ENCODE measurements at places on chromosomes 12 and 14.

DNA sequence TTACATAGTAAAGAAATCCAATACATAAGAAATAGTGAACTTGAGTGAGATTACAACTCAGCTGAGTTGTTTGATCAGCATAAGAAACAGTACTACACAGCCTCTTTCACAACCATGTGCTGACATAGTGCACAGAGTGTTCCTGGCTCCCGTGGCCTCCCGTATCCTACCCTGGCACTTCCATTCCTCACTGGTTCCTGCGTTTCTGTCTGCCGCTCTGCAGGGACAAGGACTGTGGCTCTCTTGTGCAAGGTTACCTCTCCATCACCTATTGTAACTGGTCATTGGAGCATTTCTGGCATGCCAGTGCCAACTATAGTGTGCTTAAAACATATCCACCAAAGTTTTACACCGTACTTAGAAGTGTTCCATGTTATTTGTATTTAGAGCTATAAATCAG is 46.3 kb upstream of the PCED1B start:
- no peak for DNase-seq

DNA sequence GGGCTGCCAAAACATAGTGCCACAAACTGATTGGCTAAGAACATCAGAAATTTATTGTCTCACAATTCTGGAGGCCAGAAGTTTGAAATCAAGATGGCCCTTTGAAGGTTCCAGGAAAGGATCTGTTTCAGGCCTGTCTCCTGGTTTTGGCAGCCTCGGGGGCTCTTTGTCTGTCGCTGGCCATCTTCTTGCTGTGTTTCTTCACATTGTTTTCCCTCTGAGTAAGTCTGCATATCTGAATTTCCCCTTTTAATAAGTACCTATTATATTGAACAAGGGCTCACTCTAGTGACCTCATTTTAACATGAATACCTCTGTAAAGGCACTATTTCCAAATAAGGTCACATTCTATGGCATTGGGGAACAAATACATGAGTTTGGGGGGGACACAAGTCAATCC is 467.1 kb upstream of the MGAT4C start:
- DNase-seq: no peak

- no peak for DNase-seq
Measured at GRCh38 chr12:104426926-104427546, 29.7 kb upstream of the CHST11 start.

DNA sequence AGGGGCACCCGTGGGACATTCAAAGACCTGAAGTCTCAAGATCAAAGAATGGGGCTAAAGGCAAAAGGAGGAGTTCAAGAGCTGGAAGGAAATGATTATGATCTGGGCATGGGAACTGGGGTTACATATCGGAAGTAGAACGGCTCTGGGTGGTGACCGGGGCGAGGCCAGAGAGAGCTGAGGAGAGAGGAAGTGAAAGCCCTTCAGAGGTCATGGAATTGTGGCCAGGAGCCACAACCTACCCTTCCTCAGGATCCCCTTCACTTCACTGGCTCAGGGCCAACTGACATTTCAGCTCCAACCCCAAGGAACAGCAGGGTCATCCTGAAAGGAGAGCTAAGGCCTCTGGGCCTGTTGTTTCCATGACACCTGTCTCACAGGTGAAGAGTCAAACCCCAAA is 57.8 kb downstream of the GALNT16 start:
- DNase-seq: no peak

- DNase-seq: no peak
Measured at GRCh38 chr12:4143896-4144295, 129.7 kb upstream of the CCND2 start.

GRCh38 chr14:90177539-90178189 is 78.7 kb upstream of the PSMC1 start:
- DNase-seq: no peak

DNA sequence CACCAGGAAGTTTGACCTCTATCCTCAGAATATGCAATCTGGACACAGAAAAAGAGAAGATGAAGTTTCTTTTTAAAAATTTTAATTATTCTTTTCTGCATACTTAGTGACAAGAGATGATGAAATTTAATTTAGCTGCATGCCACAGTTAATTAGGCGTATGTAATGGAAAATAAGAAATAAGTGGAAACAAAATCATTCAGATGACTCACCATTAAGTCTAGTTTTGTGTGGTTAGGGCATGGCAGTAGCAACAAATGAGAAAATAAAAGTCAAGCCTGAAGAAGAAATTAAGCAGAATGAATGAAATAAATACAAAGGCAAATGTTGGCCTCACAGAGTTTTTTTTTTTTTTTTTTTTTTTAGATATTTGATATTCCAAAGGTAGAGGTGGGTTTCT is 30.9 kb upstream of the KLRD1 start:
- DNase-seq: no peak

- no peak for DNase-seq
Measured at GRCh38 chr12:118467641-118468305, 91.4 kb downstream of the SUDS3 start.

DNA sequence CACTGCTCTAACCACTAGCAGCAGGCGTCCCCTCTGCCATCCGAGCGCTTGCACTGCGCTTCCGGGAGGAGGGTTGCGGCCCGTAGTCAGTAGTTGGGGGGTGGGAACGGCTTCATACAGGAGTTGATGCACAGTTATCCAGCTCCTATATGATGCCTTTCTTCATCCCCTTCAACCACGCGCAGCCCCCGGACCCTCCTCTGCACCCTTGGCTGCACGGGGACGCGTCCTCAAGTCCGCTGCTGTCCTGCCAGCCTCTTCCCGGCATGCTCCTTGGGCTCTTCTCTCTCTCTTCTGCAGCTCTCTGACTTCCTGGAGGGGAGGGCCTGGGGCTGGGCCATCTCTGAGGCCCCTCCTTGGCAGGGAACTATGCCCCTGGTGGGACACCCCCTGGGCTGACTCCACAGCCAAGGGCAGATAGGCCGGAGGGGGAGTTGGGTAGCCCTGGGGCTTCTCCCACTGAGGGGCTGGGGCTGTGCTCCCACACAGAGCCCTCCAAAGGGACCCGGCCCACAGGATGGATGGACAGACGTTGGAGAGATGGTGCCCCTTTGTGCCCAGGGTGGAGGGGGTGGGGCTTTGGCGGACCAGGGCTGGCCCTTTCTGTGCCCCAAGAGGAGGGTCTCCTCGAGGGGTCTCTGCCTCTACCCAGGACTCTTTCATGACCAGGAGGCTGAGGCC is 29.0 kb downstream of the RTL1 start:
- no peak for DNase-seq

DNA sequence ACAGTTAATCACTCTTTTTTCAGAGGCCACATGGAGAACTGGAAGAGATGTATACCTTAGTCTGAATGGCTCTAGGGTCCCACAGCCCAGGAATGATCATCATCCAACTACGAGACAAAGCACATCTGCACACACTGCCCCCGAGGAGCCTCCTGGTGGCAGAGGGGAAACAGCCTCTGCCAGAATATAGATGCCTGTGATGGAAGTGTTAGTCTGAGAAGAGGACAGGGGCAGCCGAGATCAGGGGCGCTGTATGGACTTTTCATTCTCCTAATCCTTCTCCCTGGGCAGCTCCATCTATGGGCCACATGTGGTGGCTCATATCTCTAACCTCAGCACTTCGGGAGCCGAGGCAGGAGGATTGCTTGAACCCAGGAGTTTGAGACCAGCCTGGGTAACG is 82.8 kb upstream of the CAPRIN2 start:
- no peak for DNase-seq

GRCh38 chr12:124742678-124743077 is 121.0 kb downstream of the SCARB1 start:
- no peak for DNase-seq

- no peak for DNase-seq
Measured at GRCh38 chr12:68225576-68226476, at the start of gene IL26. TSS of gene IL26 (minus strand) at chr12:68225810. CDS start at chr12:68225756, 54 bp downstream.

- DNase-seq: no peak
Measured at GRCh38 chr14:79549515-79549914, 661.8 kb downstream of the DIO2 start.

GRCh38 chr14:23551266-23552028 is at the start of gene ZFHX2:
TSS of gene ZFHX2 (minus strand) at chr14:23551765. CDS start at chr14:23535325, 16,440 bp downstream.
- DNase-seq: peak; percentile 55

DNA sequence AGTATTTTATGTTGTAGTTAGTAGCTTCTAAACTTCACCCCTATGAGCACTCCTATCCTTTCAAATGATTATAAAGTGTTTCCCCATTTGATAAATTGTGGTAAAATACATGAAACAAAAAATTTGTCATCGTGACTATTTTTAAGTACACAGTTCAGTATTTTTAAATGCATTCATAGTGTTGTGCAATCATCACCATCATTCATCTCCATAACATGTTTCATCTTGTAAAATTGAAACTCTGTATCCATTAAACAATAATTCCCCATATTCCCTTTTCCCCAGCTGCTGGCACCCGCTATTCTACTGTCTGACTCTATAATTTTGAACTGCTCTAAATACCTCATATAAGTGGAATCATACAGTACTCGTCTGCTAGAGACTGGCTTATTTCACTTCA is 52.5 kb downstream of the ATP23 start:
- no peak for DNase-seq

DNA sequence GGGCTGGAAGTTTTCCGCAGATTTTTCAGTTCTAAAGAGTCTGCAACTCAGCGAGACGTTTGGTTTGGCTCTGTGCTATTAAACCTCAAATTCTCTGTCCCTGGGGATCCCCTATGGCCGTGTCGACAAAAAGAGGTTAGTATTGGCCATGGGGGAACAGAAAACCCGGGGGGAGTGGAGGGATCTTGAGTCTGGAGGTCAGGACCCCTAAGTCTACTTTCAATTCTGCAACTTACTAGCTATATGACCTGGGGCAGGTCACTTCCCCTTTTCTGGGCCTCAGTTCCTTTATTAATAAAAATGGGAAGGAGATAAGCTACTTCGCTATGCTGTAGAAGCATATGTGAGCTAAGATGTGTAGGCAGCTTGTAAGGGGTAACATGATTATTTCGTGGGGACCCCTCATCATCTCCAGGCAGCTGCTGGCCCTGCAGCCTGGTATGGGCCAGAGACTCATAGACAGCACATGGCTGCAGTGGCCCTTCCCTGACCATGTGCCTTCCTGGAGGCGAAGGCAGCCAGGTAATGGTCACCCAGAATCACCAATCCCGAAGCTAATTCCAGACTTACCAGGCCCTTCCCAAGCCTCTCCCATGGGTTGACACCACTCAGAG is 8.6 kb downstream of the ASB2 start:
- DNase-seq: no peak

DNA sequence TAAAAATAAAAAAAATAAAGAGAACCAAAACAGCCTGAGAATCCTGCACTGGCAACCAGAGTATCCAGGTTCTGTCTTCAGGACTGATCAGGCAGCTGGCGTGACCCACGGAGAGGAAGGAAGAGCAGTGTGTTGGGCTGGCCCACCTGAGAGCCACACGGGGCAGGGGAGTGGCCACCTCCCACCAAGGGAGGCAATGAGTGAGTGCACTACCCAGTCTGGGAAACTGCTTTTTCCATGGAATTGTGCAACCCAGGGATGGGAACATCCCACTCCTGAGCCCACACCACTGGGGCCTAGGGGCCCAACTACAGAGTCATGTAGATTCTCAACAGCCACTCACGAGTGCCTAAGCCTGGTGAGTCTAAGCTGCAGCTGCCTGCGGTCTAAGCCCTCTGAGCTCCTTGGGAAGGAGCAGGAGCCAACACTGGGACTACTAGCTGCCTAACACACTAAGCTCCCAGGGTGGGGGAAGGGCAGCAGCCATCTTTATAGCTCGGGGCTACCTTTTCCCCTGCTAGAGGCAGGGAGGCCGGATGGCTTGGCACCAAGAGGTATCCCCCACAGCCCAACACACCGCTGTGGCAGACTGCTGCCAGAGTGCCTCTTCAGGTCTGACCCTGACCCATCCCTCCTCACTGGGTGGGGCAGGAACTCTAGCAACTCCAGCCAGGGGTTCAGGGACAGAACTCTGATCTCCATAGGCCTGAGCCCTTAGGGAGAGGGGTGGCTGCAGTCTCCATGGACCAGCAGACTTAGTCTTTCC is 610.9 kb downstream of the RERGL start:
- no peak for DNase-seq

GRCh38 chr12:62799766-62800406 is 135.1 kb downstream of the PPM1H start:
- DNase-seq: no peak

GRCh38 chr12:45205165-45205825 is 10.6 kb upstream of the ANO6 start:
- no peak for DNase-seq

DNA sequence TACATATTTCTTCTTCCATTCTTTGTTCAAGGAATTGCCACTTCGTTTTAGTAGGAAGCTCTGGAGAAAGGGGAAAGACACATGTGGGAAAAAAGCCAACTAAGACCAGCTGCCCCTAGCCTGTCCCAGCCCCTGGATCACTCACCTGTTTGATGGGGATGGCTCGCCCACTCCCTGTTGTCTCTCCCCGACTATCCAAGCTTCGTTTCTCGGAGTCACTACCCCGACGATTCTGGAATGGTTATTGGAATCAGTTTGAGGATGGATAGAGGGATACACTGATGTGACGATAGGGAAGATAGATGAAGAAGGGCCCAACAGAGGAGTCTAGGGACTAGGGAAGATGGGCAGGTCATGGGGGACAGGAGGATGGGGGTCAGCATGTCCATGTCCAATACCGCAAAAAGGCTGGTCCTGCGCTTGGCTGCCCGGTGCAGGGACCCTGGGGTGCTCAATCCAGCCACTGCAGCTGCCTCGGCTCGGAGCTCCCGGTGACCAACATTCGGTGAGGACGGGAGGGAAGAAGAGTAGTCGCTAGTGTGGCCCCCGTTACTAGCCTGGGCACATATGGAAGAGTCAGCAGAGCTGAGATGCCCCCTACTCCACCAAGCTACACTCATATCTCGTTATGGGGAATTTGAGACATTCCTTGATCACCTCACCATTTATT is 7.0 kb downstream of the AGAP2 start:
- DNase-seq: no peak

GRCh38 chr12:130479401-130480125 is 141.9 kb downstream of the PIWIL1 start:
- no peak for DNase-seq

GRCh38 chr12:30853561-30854133 is 72.9 kb upstream of the TSPAN11 start:
- DNase-seq: no peak

DNA sequence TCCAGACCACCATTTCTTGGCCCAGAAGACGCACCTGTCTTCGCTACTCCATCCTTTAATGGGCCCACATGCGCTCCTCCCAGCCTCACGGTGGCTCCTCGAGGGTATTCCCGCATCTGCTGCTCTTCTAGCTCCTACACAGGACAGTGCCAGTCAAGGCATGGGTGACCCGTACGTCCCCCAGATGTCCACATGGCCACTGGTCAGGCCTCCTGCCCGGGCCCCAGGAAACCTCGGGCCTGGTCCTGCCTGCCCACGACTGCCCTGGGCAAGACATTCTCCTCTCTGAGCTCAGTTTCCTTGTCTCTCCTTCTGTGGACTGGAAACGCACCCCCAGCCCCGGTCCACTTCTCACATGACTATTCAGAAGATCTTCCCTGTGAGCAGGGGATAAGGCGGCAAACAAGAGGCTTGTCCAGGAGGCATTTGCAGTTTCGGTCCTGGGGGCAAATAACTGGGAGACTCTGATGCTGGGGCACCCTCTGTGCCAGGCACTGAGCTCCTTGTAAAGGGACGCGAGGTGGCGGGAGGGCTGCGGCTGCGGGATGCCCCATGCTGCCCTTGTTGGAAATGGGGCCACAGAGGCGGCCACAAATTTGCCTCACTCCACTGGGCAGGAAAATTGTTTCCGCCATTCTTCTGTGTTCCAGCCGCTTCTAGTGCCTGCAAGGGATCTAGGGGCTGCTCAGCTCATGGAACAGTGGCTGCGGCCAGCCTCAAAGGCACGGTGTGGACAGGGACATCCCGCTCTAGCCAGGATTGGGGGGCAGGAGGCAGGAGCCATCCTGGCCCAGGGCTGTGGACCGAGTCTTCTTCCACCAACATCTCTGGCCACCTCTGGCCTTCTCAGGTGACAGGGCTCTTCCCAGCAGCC is 6.8 kb upstream of the BEGAIN start:
- no peak for DNase-seq
